ENCODE measurements at places on chromosomes 1 and 21.

DNA sequence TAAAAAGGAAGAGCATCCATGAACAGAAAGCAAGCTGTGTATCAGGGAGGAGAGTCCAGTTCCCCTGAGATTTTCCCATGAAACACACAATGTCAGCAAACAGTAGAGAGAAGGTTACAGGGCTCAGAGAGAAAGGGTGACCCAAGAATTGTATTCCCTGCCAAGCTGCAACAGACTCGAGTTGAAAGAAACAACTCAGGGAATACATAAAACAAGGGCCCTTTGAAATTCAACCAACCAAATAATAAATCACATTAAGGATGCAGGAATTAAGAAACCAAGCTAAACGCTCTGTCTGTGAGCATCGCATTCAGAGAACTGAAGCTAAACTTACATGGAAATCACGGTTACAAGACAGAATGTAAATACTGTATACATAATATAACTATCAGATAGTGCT, 20.2 kb downstream of the S100A16 start:
- no peak for DNase-seq

DNA sequence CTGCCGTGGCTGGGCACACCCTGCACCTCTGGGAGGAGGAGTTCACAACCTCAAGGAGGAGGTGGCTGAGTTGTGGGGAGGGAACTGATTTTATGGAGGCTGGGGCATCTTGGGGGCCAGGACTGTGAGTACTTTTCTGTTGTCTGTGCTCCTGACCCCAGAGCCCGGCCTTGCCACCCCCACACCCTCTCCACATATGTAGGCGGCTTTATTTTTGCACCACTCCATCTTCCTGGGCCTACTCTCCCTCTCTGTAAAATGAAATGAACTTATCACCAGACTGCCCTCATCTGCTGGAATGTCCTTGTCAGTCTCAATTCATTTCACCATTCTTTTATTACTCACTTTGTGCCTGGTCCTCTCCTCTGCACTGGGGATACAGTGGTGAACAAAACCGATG, 12.8 kb downstream of the FOXD2 start:
- DNase-seq: no peak

GRCh38 chr1:39648496-39648895, 9.1 kb upstream of the HEYL start:
- DNase-seq: peak; percentile 53

DNA sequence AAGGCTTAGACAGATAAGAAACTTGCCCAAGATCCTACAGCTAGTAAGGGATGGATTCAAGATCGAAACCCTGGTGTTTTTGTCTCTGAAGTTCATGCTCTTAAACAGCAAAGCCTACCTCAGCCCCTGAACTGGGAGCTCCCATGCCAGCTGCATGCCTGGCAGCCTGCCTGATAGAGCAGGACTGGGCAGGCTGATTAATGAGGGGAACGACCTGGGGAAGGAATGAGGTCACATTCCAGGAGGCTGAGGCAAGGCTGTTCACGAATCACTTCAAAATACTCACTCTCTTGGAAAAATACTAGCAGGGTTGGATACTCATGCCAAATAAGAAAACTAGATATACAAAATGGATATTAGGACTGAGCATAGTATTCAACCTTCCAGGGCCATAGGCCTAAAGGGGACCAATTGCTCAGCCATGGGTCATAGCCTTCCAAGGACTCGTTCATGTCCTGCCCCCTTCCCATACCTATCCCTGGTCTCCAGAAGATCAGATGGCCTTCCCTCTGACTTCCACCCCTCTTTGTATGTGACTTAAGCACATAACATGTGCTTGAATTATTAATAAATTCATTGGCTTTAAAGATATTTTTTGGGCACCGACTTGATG, 15.6 kb upstream of the TACSTD2 start:
- peak; percentile 89 for DNase-seq

GRCh38 chr1:228902781-228903433, 167.6 kb downstream of the RHOU start:
- DNase-seq: peak; percentile 97

DNA sequence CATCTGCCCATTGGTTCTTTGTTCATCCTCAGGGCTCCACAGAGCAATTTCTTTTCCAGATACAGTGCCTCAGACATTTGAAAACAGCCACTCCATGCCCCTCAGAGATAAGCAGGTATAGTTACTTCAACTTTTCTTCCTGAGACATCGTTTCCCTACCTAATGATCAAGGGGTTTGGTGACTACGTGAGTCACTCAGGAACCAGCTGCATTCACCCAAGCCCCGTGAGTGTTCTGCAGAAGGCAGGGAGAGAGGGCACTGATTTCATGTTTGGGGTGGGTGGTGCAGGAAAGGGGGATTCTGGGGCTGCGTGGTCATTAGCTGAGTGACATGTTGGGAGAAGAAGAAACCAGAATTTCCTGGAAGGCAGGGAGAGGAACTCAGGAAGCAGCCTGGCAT, 25.0 kb downstream of the NCF2 start:
- no peak for DNase-seq

DNA sequence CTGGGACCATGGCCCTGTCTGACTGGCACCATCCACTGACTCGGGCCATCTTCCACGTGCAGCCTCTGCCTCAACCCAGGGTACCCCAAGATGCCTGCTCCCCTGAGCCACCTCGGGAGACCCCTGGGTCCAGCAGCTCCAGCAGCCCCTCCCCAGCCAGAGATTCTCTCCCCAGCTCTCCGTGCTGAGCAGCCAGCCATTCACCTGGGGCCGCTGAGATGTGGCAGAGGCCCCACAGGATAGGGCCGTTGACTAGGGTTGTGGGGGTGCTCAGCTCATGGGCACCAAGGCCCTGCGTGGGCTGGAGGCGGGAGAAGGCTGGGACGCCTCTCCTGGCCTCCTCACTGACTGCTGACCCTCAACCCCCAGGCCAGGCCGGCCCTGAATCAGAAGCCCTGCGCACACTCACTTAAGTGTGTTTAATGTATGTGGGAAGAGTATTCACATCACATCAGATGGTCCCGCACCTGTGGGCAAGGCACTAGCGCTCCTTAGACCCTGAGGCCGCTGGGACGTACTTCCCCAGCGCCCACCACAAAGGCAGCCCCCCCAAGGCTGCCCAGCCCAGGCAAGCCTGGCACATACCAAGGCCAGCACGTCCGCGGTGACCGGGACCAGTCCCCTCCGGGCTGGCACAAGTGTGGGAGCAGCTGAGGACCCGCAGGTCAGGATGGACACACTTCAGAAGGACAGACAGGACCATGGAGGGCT, 27.8 kb downstream of the SLC19A1 start:
- DNase-seq: no peak

DNA sequence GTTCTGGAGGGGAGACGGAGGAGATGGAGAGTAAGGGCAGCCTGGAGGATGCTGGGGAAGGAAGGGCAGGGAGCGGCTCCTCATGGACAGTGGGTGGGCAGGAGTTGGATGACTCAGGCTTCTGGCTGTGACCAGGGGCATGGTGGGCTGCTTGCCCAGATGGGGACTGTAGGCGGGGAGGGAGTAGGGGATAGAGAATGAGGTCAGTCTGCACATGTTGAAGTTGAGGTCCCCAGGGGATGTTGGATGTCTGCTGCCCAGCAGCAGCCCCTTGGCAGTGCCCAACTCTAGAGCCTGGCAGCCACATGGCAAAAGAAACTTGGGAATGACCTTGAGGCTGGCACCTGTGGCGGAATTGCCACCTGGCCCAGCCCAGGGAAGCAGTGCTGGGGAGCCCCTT, 6.4 kb downstream of the SELENON start:
- DNase-seq: no peak

DNA sequence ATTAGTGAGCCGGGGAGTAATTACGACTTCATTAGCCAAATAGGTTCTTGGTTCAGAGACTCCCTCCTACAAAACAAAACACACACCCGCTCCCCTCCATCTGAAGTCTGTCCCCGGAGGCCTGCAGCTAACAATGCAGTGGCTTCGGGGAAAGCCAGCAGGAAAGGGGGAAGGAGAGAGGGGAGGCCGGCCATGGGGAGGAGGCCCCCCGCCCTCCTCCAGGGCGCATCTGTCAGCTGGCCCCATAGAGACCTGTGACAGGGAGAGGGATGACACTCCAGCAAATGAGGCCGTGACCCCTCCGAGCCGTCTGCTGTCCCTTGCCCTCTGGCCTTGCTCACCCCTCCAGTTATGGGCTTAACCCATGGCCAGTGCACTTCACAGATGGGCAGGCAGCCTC, 12.1 kb upstream of the CNTN2 start:
- DNase-seq: no peak

GRCh38 chr1:83999316-83999819, 436 bp upstream of the TTLL7 start:
- DNase-seq: peak; percentile 73

GRCh38 chr1:30657131-30658013, 66.0 kb downstream of the MATN1 start:
- DNase-seq: no peak

DNA sequence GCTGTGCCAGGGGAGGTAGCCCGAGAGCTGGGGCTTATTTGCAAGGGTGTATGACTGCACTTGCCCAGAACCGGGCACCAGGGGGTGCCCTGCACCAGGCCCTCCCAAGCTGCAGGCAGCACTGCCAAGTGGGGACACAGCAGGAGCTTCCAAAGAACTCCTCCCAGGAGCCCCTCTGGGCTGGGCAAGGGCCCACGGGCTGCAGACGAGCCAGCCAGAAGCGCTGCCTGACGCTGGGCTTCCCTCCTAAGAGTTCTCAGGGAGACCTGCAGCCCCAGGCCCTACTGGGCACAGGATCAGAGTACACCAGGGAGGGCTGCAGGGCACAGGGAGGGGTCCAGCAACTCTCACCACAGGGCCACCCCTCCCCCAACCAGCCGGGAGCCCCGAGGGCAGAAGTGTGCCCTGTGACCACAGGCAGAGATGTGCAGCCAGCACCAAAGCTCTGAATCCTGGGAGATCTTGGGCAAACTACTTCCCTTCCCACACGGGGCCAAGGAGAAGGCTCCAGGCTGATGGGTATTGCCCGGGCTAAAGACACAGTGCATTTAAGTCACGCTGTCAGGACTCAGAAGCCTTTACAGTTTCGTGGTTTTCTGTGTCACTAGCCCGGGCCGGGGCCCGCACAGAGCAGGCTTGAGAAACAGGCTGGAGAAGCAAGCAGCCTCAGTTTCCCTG, 63.4 kb downstream of the KCNAB2 start:
- peak; percentile 65 for DNase-seq

DNA sequence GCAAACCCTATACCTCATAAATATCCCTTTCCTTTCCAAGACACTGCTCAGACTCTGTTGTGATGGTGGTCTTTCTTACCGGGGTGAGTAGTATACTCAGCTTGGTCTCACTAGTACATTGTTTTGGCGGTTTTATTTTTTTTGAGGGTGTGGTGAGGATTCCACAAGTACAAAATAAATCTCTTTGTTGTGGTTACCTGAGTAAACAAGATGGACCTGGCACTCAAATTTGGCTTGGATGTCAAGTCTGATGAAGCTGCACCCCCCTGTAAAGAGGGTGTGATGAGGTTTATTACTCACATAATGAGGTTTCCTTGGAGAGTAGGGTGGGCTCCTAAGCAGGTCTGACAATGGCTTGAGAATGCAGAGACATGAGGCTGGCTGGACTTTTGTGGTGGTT, 68.2 kb upstream of the KCNJ6 start:
- no peak for DNase-seq

DNA sequence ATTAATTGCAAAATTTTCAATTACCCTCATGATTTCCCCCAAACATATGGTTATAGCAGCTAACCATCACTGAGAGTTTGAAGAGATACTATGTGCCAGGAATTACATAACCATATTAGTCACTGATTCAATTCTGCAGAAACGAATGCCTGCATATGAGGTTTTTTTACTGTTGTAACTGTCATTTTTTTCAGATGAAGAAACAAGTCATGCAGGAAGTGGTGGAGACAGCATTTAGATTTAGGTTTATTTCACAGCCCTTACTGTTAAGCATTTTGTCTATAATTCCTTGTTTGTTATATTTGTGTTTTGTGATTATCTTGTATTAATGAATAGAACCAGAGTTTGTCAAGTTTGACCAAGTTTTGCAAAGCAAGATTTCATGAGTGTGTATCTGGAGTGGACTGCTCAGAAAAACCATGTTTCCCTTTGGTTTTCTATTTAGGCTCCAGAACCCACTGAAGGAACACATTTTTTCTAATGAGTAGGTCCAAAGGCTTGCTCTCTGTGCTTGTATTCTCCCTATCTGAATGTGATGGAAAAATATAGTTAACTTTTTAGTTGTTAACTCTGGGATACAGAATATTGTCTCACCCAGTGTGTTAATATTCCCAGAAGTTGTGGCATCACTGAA, 308.5 kb upstream of the ADAMTS5 start:
- DNase-seq: peak; percentile 90

DNA sequence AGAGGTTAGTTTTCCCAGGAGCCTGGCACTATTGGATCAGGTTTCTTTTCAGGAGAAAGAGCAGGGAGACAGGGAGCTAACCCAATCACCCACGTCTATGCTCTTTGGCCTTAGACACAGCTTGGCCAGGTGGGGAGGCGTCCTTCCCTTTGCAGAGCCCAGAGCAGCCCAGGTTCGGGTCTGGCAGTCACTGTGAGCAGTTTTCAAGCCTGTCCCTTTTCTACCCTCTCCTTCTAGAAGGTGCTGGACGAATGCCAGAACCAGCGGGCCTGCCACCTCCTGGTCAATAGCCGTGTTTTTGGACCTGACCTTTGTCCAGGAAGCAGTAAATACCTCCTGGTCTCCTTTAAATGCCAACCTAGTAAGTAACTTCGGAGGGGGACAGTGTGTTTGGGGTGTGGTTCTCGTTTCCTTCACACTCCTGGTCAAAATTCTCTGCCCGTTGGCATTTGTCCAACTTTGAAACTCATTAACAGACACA, 44.9 kb downstream of the EVA1C start:
- DNase-seq: no peak

GRCh38 chr1:208251015-208251414, 6.8 kb upstream of the PLXNA2 start:
- DNase-seq: no peak

DNA sequence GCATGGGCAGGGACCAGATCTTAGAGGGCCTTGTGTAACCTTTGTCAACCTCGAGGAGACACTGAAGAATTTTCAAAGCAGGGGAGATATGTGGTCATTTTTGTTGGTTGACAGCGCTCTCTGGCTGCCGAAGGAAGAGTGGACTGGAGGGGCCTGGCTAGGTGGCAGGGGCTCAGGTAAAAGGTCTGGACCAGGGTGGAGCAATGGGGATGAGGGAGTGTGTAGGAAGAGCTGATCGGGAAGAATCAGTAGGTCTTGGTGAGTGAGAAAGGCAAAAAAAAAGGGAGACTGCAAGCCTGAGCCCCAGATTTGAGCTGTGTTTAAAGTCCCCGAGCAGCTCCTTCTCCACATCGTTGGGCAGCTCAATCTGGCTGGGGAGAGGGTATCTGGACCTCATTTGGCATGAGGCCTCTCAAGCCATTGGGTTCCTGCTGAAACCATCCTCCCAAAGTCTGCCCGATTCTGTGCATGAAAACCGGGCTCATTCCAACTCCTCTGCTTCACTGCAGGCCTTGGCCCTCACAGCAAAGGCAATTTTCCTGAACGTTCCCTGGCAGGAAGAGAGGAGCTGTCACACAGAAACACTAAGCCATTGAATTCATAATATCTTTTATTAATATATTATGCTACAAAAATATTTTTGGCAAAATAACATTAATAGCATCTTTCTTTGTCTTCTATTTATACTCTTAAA, 237.1 kb downstream of the TRABD2B start:
- DNase-seq: no peak
